ENCODE measurements at places on chromosomes 4 and X.

DNA sequence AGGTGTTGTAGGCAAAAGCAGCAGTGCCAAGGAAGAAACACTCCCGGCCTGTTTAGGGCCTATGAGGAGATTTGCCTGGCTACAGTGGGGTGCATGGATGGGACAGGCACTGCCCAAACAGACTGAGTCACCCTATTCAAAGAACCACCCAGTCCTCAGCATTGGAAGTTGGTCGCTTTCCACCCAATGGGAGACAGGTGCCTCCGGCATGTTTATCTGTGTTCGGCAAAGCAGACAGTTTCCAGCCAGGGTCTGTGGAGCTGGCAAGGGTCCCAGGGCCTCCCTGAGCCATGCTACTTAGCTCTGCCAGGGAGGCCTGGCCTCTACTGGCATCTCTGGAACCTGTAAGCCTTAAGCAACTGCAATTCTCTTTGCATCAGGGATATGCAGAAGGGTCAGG lies 165.1 kb upstream of the ATP6AP2 start:
- DNase-seq, result no peak

GRCh38 chr4:22434895-22435294 lies 81.0 kb downstream of the ADGRA3 start:
- no peak for DNase-seq

GRCh38 chrX:24026432-24026831 lies 554 bp downstream of the KLHL15 start:
- DNase-seq, result no peak

DNA sequence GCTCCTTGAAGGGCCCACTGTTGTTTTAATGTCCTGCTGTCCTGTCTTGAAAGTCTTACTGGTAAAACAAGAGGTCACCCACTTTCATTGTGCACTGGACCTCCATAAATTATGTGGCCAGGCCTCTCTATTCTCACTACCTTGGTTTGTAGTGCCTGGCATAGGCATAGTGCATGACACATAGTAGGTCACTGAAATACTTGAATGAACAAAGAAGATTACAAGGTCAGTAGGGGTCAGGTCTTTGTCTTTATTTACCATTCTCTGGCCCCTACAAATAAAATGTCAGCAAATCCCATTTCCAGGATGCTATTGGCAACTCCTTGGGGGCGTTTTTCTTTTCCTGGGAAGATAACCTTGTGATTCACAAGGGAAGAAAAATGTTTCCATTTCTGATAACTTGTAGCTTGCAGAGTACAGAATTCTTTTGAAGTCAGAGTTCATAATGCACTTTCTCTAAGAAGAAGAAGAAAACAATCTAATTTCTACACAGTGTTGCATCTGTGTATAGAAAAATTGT lies 1.4 kb downstream of the PGM2 start:
- no peak for DNase-seq

DNA sequence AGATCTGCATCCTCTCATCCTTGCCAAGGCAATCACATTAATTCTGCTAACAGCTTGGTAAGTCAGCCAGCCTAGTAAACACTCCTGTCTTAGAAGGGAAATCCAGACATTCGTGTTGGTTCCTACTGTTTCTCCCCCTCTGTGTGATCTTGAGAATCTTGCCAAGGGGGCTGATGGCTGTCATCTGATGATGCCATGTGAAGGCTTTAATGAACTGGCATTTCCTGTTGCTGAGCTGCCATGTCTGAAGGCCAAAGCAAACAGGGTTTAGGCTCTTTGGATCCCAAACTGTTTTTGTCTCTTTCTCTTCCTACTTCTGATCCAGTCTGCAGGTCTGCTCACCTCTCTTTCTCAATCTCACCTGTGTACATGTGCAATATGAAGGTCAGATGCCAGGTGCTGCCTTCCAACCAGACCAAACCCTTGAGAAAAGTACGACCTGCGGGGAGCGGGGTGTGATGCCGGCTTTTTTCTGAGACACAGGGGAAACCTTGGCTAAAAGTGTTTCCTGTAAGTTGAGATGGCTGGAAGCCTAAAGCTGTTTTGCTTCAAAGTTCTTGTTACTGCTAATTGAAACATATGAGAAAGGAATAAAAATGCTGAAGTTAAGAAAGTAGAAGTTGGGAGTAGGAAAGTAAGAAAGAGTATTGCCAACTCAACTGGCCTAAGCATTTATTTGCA lies 532.9 kb downstream of the ANKRD50 start:
- DNase-seq, result no peak

Data from T-helper 2 cell (primary cell).